ENCODE measurements at places on chromosomes 3 and 15.

DNA sequence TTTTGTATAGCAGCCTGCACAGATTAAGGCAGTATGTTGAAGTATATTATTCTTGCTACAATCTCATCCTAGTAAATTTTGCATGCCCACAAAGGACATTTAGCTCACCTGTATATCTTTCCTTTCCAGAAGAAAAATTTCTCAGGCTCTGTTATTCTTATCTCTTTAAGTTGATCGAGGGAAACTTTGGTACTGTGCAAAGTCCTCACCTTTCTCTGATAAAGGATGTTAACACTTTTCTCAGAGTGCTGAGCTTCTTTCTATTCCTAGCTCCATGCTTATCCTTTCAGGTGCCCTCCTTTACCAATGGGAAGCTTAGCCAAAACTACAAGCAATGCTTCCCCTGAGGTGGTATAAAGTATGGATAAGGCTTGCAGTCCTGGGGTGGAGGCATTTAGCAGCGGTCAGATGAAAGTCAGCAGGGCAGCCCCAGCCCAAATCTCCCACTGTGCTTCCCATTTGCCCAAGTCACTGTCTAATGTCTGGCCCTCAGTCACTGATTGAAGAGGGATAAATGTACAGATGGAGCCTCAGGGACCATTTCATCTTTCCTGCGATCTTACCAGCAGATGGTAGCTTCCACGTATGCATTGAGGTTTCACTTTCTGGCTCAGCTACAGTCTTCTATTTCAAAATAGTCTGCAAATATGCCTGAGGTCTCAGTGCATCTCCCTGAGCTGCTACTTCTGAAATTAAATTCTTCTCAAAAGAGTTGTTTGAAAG is 127.8 kb upstream of the P2RY1 start:
- no peak for DNase-seq

DNA sequence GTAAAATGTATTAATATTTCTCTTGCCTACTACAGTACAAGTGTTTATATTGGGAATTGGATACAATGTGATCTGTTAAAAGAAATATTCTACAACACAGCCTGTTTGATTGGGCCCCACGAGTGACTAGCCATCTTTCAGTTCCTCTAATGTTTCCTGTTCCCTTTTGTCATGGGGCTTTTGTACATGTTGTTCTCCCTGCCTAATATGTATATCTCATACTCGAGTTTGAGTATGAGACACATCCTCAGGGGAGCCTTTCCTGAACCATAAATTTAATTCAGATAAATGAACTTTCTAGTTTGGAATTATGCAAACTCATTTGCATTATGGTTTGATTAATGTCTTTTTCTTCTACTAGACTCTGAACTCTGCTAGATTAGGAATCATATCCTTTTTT is 65.5 kb downstream of the MEF2A start:
- DNase-seq: no peak

GRCh38 chr15:97082830-97083229 is 752.3 kb downstream of the NR2F2 start:
- DNase-seq: no peak

DNA sequence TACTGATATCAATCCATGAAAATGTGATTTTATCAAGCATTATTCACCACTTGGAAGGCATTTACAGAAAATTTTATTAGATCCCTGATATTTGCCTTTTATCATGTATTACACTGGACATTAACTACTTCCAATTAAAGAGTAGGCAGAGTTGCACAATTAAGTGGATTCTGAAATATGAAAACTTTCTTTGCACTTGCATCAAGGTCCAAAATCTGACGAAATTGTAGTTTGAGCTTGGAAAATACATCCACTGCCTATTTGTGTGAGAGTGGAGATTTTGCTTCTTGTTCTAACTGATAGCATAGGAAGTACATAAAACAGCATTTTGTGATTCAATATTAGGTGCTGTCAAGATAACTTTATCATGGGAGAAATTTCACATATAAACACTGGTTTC is 49.6 kb upstream of the SLC12A8 start:
- no peak for DNase-seq

DNA sequence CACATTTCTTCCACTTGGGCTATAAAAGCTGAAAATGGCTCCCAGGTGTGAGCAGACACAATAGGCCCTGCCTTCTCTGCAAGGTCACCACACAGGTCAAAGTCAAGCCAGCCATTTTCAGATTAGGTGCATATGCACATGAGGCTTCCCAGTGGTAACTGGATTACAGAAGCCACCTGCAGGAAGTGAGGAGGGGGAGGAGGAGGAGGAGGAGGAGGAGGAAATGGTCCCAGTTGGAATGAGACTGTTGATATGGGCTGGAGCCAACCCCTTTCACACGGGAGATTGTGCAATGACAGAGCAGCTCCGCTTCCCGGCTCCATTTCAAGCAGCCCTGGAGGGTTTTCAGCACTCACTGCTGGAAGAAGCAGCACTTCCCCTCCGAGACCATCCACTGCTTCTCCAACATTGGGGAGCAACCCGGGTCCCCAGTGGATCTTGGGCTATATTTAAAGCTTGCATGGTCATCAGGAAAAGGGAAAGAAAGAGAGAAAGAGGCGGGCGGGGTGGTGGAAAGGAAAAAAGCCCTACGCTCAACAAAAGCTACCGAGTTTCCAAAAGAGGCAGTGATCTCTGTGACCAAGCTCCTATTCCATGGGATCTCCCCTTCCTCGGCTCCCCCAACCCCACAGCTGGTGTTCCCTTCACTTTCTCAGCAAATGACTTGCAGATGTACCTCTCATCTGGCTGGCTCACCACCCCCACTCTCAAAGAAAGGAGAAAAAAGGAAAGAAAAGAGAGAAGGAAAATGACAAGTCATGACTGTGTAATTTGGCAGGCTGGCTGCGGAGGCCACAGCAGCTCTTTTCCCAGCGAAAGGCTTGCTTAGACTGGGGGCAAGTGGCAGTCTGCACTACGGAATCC is 58.3 kb downstream of the LRIG1 start:
- no peak for DNase-seq

GRCh38 chr15:33738941-33739664 is 229.2 kb upstream of the CHRM5 start:
- no peak for DNase-seq

DNA sequence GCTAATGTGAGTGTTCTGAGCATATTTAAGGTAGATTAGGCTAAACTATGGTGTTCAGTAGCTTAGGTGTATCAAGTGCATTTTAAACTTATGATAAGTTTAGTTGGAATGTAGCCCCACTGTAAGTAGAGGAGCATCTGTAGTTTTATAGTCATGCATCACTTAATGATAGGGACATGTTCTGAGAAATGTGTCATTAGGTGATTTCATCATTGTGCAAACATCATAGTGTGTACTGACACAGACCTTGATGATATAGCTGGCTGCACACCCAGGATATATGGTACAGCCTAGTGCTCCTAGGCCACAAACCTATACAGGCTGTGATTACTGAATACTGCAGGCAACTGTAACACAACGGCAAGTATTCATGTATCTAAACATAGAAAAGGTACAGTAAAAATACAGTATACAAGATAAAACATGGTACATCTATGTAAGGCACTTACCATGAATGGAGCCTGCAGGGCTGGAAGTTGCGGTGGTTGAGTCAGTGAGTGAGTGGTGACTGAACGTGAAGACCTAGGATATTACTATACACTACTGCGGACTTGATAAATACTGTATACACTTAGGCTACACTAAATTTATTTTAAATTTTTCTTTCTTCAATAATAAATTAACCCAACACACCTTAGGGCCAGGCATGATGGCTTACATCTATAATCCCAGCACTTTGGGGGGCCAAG is 17.9 kb downstream of the DNAH1 start:
- no peak for DNase-seq

DNA sequence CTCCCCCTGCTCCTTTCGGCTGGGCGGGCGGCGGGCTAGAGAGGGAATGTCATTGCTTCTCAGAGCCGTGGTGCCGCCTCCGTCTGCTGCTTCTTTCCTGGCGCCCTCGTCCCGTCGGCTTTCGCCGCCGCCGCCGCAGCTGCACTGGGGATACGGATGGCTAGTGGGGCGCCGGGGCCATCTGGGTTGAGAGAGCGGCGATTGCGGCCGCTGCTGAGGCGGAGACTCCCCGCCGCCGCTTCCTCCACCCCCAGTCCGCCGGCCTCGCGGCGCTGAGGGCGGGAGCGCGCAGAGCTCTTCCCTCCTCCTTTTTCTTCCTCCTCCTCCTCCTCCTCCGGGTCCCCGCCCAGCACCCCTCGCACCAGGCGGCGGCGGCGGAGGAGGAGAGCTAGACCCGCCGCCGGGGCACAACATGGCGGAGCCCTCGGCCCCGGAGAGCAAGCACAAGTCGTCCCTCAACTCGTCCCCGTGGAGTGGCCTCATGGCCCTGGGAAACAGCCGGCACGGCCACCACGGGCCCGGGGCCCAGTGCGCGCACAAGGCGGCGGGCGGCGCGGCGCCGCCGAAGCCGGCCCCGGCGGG is at the start of gene STT3B:
Gene STT3B (plus strand): TSS at position 339 of the 582 bp plus-strand sequence. CDS start 74 bp downstream, at position 413.
- DNase-seq: peak; percentile 72

GRCh38 chr3:35602395-35602936 is 36.9 kb upstream of the ARPP21 start:
- DNase-seq: peak; percentile 21

DNA sequence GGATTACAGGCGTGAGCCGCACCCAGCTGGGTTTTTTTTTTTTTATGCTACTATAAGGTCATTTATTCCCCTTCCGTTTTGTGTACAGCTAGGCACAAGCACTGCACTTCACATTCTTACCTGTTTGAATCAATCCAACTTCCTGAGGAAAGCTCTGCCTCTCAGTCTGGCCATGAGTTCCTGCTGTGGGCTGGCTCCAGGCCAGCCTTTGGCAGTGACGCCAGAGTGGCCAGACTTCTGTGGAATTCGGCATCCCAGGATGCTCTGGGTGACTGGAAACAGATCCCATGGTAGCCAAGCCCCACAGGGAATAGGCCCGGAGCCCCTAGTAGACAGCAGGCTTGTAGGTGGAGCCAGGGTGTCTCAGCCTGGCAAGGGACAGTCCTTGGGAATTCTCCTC is 21.5 kb upstream of the TIMP4 start:
- peak; percentile 68 for DNase-seq

- DNase-seq: no peak
Measured at GRCh38 chr3:115251509-115251908, 104.4 kb upstream of the ZBTB20 start.

GRCh38 chr3:194339356-194339755 is 11.8 kb downstream of the CPN2 start:
- no peak for DNase-seq

DNA sequence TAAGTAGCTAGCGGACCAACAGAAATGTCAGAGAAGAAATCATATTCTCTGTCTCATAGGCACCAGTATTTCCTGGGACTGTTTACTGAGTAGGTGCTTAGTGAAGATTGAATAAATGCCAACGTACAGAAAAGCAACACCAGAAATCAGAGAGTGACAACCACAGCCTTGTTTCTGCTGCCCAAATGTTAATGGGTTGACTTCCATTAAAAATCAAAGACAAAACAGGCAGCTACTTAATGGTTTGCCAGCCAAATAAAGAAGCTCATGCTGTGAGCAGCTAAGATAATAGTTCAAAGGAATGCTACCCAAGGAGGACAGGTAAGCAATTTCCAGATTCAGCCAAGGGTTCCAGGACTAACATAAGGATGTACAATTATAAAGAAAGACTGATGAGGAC is 270.7 kb downstream of the THSD4 start:
- DNase-seq: no peak

GRCh38 chr15:67782691-67782991 is 42.7 kb upstream of the SKOR1 start:
- DNase-seq: no peak

DNA sequence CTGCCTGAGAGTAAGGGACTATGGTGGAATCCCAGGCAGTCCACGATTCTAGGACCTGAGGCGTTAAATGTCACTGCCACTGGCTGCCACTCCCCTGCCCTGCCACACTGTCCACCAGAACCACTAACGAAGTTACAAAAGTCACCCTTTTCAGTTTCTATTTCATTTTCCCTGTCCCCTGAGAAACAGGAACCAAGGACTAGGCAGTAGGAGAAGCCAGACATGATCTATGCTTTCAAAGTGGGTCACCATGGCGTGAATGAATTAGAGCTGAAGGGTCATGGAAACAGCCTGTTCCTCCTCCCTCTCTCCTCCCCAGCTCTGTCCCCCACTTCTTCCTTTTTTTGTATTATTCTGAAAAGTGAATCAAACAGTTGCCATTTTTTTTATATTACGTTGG is 9.1 kb upstream of the ADPRH start:
- DNase-seq: no peak

DNA sequence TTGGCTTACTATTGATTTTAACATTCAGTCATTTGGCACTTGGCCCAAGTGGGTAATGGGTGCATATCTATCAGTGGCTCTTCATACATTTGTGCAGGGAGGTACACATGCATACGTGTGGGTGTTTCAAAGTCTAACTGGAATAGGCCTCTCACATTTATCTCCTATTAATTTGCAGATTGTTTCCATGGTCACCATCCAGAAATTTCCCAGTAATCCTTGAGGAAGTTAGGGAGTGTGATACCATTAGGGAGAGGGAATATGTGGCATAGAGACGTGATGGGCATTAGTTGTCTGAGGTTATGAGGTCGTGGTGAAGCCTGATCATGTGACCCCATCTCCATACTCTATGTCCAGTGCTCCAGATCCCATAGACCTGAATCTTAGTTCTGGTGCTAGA is 102.8 kb downstream of the LPP start:
- DNase-seq: no peak

- DNase-seq: no peak
Measured at GRCh38 chr15:62758952-62759349, 283.6 kb upstream of the TPM1 start.

DNA sequence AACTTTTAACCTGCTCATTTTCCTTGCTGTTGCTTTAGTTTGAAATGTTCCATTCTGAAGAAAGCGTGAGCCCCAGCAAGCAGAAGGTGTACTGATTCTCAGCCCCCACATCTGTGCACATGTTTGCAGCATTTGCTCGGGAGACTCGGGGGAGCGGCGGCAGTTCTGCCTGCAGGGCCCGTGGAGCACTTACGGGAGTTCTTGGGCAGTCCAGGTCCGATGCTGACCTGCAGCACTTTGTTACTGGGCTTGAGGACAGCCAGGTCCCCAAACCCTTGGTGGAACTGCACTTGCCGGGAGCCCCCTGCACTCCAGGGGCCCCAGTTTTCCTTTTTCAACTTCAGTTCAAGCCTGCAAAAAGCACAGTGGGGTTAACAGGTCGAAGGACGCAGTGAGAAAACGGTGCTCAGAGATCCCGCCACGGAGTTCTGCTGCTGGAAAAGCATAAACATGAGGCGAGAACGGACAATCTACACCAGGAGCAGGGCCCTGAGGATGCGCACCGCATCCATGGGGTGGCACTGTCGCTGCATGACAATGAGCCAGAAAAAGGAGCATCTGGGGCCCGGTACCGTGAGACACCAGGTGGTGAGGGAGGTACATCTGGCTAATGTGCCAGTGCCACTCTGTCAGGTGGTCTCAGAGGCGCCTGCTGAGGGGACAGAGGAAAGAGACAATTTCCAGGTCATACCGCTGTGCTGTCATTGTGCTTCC is 45.6 kb upstream of the LDHAL6B start:
- DNase-seq: no peak

DNA sequence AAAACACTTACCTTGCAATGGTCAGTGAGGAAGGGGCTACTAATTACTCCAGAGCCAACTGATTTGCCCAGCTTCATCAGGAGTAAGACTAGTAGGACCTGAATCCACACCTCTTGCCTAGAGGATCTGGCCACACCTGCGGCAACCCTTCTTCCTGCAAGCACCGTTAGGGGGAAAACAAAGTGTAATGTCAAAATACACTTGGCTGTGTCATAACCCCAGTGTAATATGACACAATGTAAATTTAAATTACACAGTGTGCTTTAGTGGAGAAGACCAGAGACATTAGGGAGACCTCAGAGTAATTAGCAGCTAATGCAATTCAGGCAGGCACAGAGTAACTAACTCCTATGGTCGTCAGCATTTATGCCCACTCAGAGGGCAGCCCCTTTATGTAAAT is 308.5 kb upstream of the ARRDC4 start:
- no peak for DNase-seq

All from dorsolateral prefrontal cortex (tissue), 122 donors.